ENCODE measurements at places on chromosomes 16 and 17. TPM values are rescaled to one million over a fixed set of nuclear protein-coding genes. Genes with fewer than 3 reads are reported as not detected.

DNA sequence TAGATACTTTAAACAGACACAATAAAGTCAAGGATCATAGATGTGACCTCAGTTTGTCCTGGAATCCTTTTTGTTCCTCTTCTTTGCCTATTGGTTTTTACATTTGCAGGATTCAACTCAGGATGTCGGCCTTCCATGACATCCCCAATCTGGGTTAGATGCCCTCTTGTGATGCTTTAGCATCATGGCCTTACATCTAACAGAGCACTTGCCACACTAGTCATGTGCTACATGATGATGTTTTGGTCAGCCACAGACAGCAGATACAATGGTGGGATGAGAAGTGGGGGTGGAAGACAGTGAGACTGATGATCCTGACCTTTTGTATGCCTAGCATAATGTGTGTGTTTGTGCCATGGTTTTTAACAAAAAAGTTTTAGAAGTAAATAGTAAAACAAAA is 1.8 kb upstream of the SYNRG start:
- no peak for DNase-seq

MFAP4 gene
- 53.3 TPM for polyA plus RNA-seq

VTN gene
- polyA plus RNA-seq, result 0.46 TPM

INCA1 gene
- 0.38 TPM for polyA plus RNA-seq

- no peak for DNase-seq
Measured at GRCh38 chr17:17824119-17824782, 12.5 kb downstream of the SREBF1 start.

DNA sequence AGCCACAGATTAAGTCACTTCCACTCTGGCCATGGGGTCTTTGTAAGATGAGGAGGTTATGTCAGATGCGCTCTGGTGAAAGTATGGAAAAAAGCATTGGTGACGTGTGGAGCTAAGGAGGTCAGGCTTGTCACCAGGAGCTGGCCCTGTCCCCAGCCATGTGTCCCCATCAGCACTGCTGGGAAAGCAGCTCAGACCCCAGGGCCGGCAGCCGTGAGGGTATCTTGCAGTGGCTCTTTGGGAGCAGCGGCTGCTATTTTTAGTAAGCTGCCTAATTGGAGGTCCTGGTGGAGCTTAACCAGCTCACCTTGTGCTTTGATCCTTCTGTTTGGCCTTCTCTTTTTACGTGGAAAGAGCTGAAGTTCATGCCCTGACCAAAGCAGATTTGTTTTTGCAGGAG is 60.9 kb downstream of the MPRIP start:
- no peak for DNase-seq

GRCh38 chr17:15981208-15981607 is 18.3 kb downstream of the ZSWIM7 start:
- DNase-seq, result no peak

DNA sequence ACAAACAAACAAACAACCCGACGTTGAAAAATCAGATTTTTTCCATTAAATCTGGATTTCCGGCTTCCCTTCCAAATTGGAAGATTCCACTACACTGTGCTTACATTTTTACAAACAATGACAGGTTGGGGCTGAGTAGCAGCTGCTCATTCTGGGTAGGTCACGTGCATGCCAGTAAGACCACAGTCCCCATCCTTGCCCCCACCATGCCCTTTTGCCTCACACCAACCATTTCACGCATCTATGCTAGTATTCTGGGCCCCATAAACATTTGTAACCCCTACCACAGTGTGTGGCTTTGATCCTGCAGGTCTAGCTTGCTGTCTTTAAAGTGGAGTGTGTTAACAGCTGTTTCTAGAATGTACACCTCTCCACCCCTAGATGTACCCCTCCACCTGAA is 366.1 kb downstream of the XYLT1 start:
- no peak for DNase-seq

GRCh38 chr17:60422162-60422665 is at the start of gene CHCT1:
Gene CHCT1 (plus strand): TSS chr17:60422489. CDS start chr17:60422593, 104 bp downstream.
- DNase-seq, result no peak

METTL2A gene
- 17.5 TPM for polyA plus RNA-seq

DNA sequence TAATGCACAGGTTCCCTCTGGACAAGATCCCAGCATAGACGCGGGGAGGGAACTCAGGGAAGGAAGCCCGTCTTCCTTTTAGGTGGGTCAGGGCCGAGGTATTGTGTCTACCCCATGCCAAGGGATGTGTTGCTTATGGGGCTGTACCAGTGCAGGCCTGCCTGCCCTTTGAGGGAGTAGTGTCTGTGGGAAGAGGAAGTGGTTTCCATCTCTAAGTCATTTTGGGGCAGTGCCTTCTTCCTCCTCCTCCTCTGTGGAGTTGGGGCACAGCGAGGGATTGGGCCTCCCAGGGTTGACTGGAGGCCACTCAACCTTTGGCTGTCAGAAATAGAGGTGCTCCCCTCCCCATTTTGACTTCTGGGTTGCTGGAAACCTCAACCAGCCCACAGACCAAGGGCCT is 26.5 kb downstream of the GJD3 start:
- no peak for DNase-seq

GRCh38 chr16:70635336-70636016 is 10.9 kb upstream of the IL34 start:
- peak; percentile 85 for DNase-seq

- peak; percentile 23 for DNase-seq
Measured at GRCh38 chr17:65666876-65667321, 105.5 kb upstream of the AXIN2 start.

DNA sequence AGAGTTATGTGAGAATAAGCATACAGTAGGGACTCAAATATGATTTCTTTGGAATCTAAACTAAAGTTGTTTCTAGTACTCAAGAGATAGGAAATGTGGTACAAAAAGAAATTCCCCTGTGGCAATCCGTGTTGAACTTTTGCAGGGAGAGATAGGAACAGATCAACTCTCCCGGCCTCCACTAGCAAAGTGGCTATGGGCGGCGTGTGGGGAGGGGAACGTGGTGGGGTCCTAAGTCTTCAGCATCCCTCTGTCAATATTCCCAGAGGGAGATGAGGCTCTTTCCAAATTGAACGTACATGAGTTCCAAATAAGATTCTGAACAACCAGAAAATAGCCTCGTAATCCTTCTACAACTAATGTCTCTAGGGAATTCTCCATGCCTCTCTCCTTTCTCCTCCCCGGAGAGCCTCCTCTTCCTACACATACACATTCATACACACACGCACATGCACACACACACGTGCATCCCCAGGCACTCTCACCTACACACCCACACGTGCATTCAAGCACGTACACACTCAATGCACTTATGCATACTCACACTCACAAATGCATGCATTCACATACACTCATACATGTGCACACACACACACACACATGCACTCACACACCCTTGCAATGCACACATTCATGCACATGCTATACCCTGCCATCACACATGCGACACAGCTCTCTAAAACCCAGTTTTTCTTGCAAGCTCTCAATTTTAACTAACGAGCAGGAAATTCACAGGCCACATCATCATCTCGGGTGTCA is 244.8 kb downstream of the MAF start:
- no peak for DNase-seq

GRCh38 chr17:43428524-43428923 is 29.7 kb downstream of the ARL4D start:
- no peak for DNase-seq

DNA sequence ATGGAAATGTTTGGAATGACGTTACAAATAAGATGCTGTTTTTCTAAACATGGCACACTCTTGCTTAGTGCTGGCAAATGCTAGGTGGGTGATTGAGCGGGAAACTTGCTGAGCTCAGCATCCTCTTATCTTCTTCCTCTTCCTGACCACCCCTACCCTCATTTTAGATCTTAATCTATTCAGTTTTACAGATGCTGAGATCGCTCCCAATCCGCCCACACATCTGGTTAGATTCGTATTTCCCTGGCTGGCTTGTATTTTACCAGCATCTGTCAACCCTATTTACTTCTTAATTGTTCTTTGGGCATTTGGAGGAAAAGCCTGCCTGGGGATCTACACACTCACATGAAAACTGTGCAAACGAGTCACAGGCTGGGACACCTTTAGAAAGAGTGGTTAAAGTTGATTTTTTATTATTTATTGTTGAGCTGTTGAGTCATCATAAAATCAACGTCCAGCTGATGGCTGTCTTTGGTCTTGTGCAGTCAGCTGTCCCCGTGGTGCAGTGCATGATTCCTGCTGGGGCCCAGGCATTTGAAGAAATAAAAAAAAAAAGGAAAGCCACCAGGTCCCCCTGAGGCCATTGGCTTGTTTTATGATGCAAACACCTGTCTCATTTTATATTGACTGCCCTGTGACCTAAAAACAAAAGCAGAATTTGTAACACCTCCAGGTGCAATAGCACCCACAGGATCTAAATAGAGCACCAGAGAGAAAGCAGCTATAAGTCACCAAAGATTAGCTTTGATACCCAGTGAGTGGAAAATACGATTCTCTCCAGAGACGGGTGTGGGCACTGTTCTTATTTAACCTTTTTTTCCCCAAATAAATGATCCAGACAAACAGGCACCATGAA is 258.6 kb downstream of the HS3ST3B1 start:
- DNase-seq, result no peak

DRC7 gene
- not detected for polyA plus RNA-seq

DNA sequence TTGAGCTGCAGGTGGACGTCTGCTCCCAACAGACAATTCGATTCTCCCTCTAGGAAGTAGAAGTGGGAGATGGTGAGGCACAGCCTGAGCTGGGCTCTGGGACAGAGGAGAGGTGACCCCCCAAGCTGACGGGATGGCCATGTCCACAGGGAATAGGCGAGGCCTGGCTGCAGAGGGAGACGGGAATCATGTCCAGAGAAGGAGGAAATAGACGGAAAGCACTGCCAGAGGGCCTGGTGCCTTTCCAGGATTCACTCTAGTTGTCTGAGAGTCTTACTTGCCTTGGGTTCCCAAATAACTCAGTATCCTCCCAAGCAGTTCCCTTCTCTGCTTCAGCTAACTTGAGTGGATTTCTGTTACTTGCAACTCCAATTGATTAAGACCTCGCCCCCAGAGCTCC is 4.3 kb upstream of the CRISPLD2 start:
- no peak for DNase-seq

DNA sequence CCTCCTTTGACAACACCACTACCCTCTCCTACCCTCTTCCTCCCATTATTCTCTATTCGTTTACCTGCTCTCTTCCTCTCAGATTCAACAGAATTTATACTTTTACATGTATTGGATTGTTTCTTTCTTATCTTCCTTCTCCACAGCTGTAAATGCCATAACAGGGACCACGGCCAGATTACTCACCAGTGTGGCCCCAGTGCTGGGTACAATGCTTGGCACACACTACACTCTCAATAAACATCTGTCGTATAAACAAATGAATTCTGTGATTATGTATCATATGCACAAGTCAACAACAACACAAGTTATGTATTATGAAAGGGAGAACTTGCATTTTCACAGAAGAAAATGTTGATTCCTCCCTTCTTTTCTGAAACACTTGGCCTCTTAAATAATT is 20.0 kb downstream of the AARSD1 start:
- DNase-seq, result peak; percentile 62

GRCh38 chr17:49588726-49589576 is 13.3 kb downstream of the NXPH3 start:
- peak; percentile 27 for DNase-seq

RAC3 gene
- polyA plus RNA-seq, result 4.7 TPM

- peak; percentile 78 for DNase-seq
Measured at GRCh38 chr17:69607162-69607834, 192.8 kb downstream of the MAP2K6 start.

HSD11B2 gene
- polyA plus RNA-seq, result 0.15 TPM

All from fibroblast of lung (primary cell).